ENCODE measurements at places on chromosomes 12 and 14.

DNA sequence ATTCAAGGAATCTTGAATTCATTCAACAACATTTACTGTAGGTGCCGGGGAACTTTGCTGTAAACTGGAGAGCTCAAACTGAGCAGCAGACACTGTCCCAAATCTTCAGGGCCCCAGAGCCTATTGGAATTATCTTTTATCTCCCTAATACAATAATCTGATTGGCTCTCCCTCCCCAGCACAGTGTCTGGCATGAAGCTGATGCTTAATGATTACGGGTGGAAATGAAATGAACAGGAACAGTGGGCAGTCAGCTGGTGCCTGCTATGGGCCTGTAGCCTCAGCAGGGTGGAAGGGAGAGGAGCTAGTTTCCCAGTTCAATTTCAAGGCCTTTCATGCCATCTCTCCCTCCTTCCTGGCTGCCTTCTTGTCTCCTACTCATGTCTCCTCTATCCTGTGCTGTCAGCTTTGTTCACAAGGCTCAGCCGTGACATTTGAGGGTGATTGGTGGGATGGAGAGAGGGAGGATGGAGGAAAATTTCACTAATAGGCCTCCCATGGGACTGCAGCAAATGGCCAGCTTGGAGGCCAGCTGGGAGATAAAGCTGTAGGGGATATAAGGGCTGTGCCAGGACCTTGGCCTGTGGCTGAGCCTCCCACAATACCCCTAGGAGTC is 4.3 kb upstream of the RAPGEF3 start:
- DNase-seq, result no peak

DNA sequence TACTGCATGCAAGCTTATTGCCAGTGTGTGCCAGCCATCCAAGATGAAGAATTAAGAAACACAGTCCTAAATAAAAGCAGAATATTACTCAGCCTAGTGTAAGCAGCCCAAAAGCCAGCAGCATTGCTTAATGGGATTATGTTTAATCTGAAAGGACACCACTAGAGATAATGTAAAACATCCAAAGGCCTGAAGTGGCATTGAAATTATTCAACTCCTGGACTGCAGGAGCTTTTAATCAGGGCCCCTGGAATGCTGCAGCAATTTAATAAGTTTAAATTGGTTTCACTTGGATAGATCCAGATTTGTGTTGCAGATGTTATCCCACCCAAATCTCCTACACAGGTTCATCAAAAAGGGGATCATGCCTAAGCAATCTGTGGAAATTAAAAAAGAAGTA is 193.0 kb downstream of the C12orf50 start:
- DNase-seq, result no peak

- peak; percentile 100 for DNase-seq
Measured at GRCh38 chr12:108731866-108732461, 646 bp upstream of the CORO1C start.

DNA sequence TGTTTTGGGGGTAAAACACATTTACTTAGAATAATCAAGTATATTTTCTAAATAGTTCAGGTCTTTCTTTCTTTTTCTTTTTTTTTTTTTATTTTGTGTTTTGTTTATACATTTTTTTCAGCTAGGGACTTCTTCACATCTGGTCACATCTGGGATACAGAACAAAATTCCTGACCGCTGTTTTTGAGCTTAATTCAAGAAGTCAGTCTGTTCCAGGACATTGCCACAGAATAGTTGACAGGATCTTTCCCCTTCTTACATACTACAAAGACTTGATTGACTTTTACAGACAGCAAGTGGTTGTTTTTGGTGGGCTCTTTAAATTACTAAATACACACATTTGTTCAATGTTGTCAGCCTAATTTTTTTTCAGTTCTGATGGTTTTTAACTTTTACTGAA is 41.8 kb upstream of the DCN start:
- no peak for DNase-seq

All from hepatocyte (in vitro differentiated cells).